B cell (primary cell): ENCODE measurements at places on chromosomes 6 and 20.

GRCh38 chr6:40159865-40160264 lies 225.6 kb upstream of the MOCS1 start:
- no peaks in the 10 kb centered on the region for H3K27me3 ChIP-seq
- no peak overlapping the region for H3K27ac ChIP-seq
- no peak for DNase-seq
- no peaks in the 10 kb centered on the region for H3K36me3 ChIP-seq

DNA sequence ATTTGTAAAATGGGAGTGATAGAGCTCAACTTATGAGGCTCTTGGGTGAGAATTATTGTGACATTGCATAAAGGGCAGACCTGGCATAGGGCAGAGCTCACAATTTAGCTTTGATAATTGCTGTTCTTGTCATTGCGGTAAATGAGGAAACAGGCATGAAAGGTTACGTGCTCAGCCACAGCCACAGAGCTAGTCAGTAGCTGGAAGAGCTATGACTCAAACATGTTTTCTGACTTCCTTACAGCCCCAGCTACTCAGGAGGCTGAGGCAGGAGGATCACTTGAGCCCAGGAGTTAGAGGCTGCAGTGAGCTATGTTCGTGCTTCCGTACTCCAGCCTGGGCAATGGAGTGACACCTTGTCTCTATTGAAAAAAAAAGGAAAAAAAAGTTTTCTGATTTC lies 3.5 kb upstream of the GHRH start:
- H3K27me3 ChIP-seq = no peaks in the 10 kb centered on the region

DNA sequence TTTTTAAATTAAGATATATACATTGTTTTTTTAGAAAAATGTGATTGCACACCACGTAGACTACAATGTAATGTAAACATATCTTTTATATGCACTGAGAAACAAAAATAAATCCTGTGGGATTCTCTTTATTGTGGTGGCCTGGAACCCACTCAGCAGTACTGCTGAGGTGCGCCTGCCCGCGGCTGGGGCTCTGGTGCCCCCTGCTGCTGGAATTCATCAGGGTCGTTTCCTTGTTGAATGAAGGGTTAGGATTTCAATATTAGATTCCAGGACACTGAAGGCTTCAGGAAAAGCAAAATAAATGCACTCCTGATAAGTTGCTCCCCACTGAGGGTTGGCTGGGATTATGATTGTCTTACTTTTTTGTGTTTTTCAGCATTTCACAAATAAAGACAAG lies 175.8 kb upstream of the GGTLC1 start:
- H3K36me3 ChIP-seq = no peaks in the 10 kb centered on the region
- no peak overlapping the region for H3K27ac ChIP-seq
- DNase-seq = no peak
- H3K27me3 ChIP-seq = no peaks in the 10 kb centered on the region

- H3K4me1 ChIP-seq = peaks cover 33% of the 10 kb centered on the region
- H3K27ac ChIP-seq = no peak overlapping the region
- H3K4me3 ChIP-seq = no peak overlapping the region
- H3K36me3 ChIP-seq = no peaks in the 10 kb centered on the region
- no peaks in the 10 kb centered on the region for H3K27me3 ChIP-seq
These were observed 71.7 kb downstream of the SNX5 start for GRCh38 chr20:17896771-17897369.

- H3K36me3 ChIP-seq = no peaks in the 10 kb centered on the region
- H3K27ac ChIP-seq = no peak overlapping the region
- DNase-seq = no peak
- peaks cover 30% of the 10 kb centered on the region for H3K4me1 ChIP-seq
- no peaks in the 10 kb centered on the region for H3K27me3 ChIP-seq
- H3K4me3 ChIP-seq = no peak overlapping the region
These were observed 213.6 kb upstream of the DTNBP1 start for GRCh38 chr6:15876406-15876805.

DNA sequence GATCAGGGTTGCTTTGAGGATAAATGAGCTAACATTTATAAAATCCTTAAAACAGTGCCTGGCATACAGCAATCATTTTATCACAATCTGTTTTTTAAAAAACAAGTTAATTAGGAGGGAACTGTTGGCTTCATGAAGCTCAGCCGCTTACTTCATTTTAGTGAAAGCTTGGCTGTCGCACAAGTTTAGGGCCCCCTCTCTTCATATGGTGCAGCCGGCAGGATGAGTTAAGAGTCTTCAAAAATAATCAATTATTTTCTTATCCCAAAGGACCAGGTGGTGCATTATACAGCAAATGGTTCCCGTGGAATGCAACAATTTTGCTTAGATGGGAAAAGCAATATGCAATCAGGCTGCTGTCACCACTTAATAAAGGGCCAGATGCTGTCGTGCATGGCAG lies 57.4 kb upstream of the PROKR2 start:
- no peak for DNase-seq
- no peaks in the 10 kb centered on the region for H3K4me1 ChIP-seq
- H3K27ac ChIP-seq = no peak overlapping the region
- no peaks in the 10 kb centered on the region for H3K27me3 ChIP-seq

GRCh38 chr6:148285205-148285604 lies 57.4 kb upstream of the SASH1 start:
- no peak for DNase-seq
- no peaks in the 10 kb centered on the region for H3K27me3 ChIP-seq
- H3K4me1 ChIP-seq = no peaks in the 10 kb centered on the region
- no peaks in the 10 kb centered on the region for H3K36me3 ChIP-seq
- H3K4me3 ChIP-seq = no peak overlapping the region
- H3K27ac ChIP-seq = no peak overlapping the region

DNA sequence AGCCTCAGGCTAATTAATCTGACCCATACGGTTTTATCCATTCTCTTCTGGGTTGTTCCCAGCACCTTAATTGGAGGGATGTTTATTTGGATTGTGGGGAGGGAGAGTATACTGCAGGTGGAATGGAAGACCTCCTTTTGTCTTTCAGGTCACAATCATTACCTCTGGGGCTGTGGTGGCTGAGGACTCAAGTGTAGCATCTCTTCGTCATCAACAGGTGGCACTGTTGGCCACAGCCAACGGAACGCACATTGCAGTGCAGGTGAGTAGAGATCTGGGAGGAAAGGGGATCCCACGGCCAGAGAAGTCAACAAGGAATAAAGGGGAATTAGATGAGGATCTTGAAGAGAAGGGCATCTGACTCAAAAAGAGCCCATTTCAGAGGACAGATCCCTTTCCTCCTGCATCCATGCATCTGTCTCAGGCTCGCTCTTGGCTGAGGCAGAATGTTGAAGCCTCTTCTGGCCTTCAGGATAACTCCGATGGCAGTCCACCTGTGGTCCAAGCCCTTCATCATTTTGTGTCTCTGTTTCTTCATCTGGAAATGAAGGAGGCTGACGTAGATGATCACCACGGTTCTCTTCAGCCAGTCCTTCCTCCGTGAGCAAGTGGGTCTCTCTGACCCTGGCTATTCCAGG lies 3.2 kb upstream of the DEF6 start:
- H3K27ac ChIP-seq = no peak overlapping the region
- H3K36me3 ChIP-seq = peaks cover 58% of the 10 kb centered on the region
- DNase-seq = peak; percentile 74
- H3K4me1 ChIP-seq = peaks cover 30% of the 10 kb centered on the region

DNA sequence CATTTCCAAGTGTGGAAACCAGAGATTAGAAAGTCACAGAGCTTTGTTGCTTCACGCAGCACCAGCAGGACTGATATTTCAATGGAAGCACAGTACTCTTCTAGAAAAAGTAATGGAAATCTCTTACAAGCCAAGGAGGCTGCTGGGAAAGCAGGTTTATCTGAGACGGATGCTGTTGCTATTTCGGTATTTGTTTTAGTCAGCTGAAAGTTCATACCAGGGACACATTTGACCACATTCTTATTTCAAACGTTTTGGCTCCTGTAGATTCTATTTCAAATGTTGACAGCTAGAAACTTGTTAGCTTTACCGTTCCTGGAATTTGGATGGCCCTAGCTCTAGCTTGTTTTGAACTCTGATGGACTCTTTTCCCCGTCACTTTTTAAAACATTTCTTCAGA lies 3.7 kb upstream of the TMEM242 start:
- DNase-seq = no peak
- no peak overlapping the region for H3K4me3 ChIP-seq
- peaks cover 6% of the 10 kb centered on the region for H3K27me3 ChIP-seq
- no peak overlapping the region for H3K27ac ChIP-seq
- H3K4me1 ChIP-seq = peaks cover 11% of the 10 kb centered on the region
- H3K36me3 ChIP-seq = no peaks in the 10 kb centered on the region

DNA sequence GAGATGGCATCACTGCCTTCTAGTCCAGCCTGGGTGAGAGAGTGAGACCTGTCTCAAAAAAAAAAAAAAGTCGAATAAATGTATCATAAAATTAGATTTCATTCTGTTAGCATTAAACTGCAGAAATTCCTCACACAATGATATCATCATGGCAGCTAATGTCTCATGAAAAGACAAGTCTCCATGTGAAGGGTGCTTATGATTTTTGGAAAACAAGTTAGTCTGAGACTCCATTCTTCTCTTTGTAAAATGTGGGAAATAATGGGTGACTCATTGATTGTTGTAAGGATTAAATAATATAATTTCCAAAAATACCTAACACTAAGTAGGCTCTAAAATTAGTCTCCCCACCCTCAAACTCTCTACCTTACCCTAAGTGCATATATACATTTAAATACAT lies 49.6 kb upstream of the CDYL start:
- H3K4me3 ChIP-seq = no peak overlapping the region
- no peaks in the 10 kb centered on the region for H3K4me1 ChIP-seq
- peaks cover 4% of the 10 kb centered on the region for H3K27me3 ChIP-seq

DNA sequence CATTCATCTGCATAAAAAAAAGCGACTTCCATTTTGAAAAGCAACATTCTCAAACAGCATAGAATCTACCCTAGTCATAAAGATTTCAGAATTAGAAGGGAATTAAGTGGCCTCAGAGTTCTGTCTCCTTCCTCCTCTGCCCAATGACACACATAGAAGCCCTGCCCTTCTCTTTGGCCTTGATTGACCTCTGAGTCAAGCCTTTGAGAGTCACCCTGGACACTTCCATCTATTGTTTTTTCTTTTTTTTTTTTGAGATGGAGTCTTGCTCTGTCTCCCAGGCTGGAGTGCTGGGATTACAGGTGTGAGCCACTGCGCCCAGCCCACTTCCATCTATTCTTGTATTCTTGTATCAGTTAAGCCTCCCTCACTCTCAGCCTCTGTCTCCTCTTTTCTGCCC lies 44.8 kb upstream of the CTNNBL1 start:
- no peaks in the 10 kb centered on the region for H3K36me3 ChIP-seq
- peaks cover 21% of the 10 kb centered on the region for H3K27me3 ChIP-seq
- no peaks in the 10 kb centered on the region for H3K4me1 ChIP-seq
- DNase-seq = no peak

- no peaks in the 10 kb centered on the region for H3K36me3 ChIP-seq
- no peaks in the 10 kb centered on the region for H3K27me3 ChIP-seq
- no peak for DNase-seq
- H3K4me3 ChIP-seq = no peak overlapping the region
- no peaks in the 10 kb centered on the region for H3K4me1 ChIP-seq
These were observed 201.4 kb downstream of the PTPRT start for GRCh38 chr20:42988319-42988718.

DNA sequence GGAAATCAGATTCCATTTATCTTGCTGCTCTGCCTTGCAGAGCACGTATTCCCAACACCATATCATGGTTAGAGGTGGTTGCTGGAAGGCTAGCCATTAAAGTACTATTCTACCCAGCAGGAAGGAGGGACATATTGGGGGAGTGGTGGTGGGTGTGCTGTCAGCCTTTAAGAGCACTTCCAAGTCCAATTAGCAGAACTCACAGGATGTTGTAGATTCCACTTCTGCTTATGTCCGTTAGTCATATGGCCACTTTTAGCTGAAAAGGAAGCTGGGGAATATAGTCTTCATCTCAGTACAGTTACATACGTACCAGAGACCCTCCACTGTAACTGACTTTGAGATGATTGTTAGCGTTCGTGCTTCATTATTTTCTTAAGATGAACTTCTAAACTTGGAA lies 94.4 kb downstream of the SAMD3 start:
- no peak overlapping the region for H3K4me3 ChIP-seq
- H3K4me1 ChIP-seq = peaks cover 28% of the 10 kb centered on the region
- H3K36me3 ChIP-seq = peaks cover 2% of the 10 kb centered on the region
- DNase-seq = no peak
